Activated CD4-positive, CD25-positive, alpha-beta regulatory T cell treated with anti-CD3 and anti-CD28 coated beads, Interleukin-2, amount 50 U/mL, for 16 hours (primary cell): ENCODE measurements at places on chromosomes 3 and 15.

DNA sequence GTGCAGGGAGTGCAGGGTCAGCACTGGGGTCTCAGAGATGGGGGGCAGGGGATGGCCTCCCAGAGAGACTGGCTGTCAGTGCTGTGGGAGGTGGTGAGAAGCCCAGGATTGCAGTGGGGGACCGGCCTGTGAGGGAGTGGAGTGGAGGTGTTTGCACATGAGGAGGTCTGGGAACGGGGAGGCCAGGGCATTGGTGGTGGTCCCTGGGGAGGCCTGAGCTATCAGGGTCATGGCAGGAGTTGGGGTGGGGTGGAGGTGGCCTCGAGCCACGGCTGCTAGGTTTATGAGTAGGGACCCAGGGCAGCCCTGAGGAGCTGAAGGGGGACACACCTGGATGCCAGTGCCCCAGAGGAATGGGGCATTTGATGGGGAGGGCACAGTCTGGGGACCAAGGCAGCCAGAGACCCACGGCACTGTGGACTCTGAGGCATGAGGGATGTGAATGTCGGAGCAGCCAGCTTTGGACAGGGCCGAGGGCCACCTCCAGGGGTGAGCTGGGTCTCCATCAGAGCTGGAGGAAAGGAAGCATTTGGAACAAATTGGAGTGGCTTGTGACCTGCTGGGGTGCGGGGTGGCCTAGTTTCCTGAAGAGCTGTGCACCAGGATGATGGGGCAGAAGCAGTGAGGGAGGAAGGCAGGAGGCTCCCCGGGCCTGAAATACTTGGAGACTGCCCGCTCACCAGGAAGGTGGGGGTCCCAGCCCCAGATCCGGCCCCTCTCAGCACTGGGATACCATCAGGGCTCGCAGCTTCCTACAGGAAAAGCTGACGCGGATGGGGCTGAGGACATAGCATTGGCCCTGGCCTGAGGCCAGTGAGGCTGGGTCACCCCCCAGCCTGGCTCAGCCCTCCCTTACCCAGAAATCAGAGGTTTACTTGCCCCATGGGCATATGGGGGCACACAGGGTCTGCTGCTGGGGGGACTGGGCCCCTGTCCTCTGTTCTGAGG is 9.5 kb upstream of the CSPG4 start:
- no peak for DNase-seq

DNA sequence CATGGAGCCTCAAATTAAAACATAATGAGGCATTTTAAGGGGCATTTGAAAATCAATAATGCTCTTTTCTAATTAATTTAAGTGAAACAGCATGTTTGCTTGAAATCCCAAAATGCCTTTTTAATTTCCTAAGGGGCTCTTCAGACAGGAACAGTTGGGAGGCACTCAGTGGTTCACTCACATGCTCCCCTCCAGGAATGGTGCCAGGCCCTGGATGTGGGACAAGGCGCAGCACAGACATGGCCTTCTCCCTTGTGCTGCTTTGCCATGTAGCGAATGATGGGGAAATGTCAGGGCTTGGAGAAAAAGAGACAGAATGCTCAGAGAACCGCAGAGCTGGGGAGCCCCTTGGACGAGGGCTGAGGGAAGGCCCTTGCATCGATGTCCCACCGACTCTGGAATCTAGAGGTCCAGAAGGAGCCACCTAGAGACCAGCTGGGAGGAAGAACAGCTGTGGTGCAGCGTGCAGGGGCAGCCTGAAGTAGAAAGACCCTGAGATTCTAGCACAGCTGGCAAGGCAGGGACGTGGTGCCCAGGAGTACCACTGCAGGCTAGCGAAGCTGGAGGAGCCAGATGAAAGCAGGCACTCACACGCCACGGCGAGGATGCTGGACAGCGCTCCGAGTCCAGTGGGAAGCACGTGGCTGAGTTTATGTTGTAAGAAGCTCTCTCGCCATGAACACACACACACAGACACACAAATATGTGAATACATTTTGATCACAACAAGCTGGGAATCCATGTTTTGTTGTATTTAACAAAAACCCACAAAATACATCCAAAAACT is 27.0 kb downstream of the NSMCE3 start:
- DNase-seq = no peak

DNA sequence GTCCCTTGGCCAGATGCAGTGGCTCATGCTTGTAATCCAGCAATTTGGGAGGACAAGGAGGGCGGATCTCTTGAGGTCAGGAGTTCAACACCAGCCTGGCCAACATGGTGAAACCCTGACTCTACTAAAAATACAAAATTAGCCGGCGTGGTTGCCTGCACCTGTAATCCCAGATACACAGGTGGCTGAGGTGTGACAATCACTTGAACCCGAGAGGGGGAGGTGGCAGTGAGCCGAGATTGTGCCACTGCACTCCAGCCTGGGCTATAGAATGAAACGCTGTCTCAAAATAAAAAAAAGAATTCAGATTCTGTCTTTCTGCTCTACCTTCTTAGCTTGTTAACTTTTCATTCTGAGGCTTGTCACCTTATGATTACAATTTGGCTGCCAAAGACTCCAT is 22.1 kb downstream of the MYO5A start:
- no peak for DNase-seq

- no peak for DNase-seq
Measured at GRCh38 chr15:101151288-101151687, 100.6 kb downstream of the CHSY1 start.

DNA sequence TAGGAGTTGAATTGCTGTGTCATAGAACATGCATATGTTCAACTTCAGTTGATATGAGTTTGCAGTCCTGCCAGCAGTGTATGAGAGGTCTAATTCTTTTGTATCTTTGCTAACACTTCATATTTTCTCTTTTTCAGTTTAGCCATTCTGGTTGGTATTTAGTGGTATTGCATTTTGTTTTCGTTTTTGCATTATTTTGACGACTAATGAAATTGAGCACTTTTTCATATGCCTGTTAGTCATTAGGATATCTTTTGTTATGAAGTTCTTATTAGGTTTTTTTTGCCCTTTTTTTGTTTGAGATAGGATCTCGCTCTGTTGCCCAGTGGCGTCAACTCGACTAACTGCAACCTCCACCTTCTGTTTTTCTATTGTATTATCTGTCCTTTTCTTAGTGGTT is 9.2 kb downstream of the TRIP4 start:
- DNase-seq = no peak

- DNase-seq = no peak
Measured at GRCh38 chr3:184291044-184291737, 7.8 kb upstream of the PSMD2 start.
